Fibroblast of skin of left quadriceps (primary cell): ENCODE measurements at places on chromosomes 5 and 9.

DNA sequence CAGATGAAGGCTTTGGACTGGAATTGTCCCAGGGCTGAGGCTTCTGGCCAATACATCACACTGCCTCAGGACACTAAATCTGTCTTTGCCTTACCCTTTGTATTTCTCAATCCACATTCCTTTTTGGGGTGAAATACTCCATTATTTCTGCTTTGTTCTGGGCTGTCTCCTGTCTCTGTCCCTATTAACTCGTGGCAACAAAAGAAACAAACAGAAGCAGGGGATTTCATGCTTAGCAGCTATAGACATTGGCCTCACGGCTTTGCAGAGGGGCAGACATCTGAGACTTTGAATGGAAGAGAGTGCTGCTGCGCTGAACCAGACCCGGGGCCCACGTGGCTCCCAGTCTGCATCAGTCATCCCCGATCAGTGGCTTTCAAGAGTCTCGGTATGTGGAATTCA, 129.7 kb downstream of the ARL15 start:
- peak; percentile 43 for DNase-seq

GRCh38 chr5:140240987-140241706, 61.8 kb downstream of the PFDN1 start:
- peak; percentile 81 for DNase-seq

DNA sequence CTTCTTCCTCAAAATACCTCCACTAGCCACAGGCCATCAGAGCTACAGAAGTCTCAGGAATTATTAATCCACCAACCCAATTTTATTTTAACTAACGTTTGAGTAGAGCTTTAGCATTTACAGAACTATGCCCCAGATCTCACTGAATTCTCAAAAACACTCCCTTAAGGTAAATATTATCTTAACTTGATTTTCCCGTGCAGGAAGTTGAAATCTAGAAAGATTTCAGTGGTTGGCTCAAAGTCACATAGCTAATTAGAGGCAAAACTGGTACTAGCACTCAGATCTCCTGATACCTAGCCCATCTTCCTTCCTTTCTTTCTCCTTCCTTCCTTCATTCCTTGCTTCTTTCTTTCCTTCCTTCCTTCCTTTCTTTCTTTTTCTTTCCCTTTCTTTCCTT, 298.3 kb downstream of the ENC1 start:
- no peak for DNase-seq

GRCh38 chr9:112176524-112176923, 1.4 kb upstream of the SUSD1 start:
- DNase-seq: no peak

- peak; percentile 22 for DNase-seq
Observed at GRCh38 chr9:112793213-112793810, 42.8 kb downstream of the SNX30 start.

GRCh38 chr9:10548348-10548747, 64.5 kb downstream of the PTPRD start:
- DNase-seq: no peak

GRCh38 chr9:89106224-89106851, 72.3 kb downstream of the SHC3 start:
- DNase-seq: no peak

GRCh38 chr5:97078958-97079743, 63.3 kb downstream of the LIX1 start:
- no peak for DNase-seq

DNA sequence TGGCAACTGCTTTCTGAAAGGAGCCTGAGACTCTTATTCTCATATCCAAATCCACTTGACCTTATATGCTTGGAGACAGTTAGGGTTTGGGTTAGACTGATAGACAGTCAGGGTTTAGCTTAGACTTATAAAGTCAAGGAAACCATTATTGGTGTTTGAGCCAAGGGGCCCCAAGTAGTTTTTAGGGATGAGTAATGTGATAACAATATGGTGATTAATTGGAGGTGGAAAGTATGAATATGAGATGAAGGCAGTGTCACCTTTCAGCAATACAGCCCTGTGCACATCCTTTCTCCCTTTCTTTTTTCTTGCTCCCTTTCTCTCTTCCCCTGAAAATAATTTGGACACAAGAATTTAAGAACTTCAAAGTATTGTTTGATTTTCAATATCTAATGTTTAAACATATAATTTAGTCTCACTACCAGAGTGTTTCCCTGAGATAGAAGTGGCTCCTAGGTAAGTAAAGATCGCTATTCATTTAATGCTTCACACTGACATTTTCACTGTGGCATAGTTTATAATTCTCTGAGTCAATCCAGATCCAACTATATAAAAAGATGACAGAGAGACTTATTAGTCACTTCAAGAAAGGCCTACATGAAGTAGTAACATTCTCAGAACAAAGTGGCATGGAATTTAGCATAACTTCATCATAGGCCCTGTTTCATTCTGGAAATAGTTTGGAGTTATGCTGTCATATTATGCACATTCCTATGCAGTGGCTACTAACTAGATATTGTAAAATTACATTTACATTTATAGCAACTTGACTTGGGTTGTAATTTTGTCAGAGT, 200.8 kb downstream of the CHSY3 start:
- DNase-seq: peak; percentile 22

DNA sequence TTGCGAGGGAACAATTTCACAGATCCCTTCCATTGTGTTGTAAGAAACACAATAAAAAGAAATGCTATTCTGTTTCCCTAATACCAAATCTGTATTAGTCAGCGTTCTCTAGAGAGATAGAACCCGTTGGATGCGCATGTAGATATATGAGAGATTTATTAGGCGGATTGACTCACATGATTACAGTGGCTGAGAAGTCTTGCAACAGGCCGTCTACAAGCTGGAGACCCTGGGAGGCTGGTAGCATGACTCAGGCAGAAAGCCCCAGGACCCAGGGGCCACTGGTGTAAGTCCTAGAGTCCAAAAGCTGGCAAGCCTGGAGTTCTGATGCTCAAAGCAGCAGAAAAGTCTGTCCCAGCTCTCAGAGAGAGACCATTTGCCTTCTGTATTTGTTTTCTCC, 18.4 kb upstream of the IL17B start:
- DNase-seq: peak; percentile 95

DNA sequence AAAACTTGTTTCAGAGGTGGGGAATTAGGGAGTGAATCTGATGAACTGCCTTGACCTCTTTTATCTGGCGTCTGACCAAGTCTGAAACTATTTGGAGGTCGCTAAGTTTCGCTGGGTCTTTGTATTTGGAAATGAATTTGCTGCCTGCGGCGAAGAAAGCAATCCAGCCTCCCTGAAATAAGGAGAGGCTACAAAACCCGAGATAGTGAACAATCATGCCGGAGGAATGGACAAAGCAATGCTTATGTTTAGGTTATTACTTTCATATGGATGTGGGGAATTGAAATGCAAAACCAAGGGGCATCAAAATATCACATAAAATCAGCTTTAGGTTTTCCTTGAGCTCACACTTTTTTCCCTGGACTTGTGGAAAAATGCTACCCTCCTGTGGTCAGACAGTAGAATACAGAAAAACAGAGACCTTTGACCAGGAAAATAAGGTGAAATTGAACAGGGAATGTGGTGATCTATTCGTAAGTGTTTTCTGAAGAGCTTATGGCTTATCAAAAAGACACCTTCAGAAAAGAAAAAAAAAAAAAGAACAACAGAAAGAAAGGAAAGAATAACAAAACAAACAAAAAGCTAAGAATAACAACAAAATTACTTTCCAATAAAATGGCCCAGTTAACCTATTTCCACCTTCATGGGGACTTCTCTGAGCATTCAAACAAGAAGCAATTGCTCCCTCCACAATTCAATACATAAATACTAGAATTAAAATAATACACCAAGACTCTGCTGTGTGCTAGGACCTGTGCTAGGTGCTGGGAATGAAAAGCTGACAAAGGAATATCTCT, 68.6 kb upstream of the DPYSL3 start:
- no peak for DNase-seq

DNA sequence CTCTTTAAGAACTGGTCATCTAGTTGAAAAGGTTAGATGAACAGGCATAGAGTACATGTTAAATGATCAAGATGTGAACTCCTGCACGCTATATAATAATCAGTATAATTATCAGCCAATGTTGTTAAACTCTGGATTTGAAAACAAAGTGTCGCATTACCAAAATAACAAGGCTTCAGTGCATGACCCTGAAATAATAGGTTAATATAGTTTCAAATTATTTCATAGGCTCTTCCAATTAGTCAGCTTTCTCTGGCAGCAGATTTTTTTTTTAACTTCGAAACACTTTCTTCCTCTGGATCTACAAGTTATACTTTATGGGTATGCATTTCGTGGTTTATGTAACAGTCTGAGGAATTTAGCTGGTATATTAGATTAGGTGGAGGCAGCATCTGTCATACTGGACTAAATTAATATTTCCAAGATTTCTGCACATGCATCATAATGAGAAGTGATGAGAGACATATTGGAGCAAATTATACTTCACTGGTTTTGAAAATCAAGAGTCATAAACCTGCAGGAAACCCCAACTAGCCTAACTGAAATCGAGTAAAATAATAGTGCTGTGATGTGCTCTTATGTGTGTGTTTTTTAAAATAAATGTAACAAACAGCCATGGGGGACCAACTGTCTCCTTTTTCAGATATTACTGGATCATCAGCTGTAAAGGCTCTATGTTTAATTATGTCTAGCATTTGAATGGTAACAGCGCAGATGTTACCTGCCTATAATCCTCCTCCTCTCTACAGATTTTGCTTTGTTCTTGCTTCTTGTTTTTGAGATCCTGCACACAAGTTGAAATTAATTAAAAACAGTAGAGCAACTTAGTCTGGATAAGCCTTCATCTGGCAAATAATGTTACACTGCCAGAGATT, 85.9 kb upstream of the CKMT2 start:
- no peak for DNase-seq

DNA sequence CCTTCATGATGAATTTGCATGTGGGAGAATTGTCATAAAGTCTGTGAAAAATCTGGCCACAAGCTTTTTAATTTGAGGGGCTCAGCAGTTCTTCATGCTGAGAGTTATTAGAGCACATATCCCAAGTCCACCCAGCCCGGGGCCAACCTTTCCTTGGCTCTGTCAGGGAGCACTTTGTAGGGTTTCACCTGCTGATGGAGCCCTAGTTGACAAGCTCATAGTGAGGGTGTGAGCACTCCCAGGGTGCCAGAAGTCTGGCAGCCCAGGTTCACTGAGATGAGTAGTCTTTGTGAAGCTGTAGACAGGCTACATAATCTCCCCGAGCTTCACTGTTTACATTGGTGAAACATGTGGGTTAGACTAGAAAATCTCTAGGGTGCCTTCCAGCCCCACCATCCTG, 97.2 kb upstream of the NREP start:
- no peak for DNase-seq

DNA sequence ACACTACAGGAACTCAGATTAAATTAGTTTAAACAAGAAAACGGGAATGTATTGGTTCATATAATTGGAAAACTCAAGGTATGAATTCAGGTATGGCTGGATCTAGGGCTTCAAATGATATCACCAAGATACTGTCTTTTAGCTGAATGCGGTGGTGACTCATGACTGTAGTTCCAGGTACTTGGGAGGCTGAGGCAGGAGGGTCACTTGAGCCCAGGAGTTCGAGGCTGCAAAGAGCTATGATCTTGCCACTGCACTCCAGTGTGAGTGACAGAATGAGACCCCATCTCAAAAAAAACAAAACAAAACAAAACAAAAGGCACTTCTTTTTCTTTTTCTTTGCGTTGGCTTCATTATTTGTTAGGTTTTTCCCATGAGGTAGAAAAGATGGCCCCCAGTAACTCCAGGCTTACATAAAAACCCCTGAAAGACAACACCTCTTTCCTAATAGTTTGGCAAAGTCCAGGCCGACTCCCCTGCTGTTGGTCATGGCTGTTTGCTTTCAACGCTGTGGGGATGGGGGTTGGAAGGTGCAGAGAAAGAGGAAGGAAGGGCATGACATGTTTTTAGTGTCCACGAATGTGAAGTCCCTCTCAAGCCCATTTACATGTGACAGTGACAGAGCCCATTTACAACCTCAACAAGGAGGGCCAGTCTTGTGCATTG, 39.8 kb upstream of the CRB2 start:
- no peak for DNase-seq

DNA sequence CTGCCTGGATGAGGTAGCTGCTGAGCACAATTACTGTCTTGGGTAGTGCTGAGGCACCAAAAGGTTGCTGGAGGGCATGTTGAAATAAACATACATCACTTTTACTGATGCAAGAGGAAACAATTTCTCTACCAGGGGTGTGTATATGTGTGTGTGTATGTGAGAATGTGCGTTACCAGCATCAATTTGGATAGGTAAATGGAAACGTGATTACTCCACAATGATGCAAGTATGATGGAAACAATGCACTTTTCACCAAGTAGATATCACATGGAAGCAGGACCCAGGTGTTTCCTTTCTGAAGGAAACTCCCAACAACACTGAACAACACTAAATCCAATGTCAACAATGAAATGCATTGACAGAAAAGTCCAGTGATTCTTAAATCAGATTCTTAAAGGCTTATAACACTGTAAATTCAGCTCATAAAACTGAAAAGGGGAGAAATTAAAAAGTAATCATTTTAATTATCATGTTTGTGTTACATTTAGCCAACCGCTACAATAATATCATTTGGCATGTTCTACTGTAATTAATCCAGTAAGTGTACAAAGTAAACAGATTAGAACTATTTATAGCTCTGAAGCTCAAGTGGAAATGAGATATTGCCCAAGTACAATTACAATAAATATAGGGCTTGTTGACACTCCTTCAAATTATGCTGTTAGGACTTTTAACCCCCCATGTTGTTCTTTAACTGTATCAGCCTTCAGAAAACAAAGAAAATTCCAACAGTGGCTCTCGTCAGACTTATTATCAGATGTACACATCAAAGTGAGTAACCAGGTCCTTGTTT, 25.3 kb downstream of the YIPF5 start:
- DNase-seq: no peak

GRCh38 chr5:143488381-143488780, 84.9 kb upstream of the NR3C1 start:
- DNase-seq: no peak

- DNase-seq: no peak
Observed at GRCh38 chr9:70749066-70749465, 334.6 kb upstream of the KLF9 start.

- DNase-seq: peak; percentile 33
Observed at GRCh38 chr5:108521841-108522506, 140.1 kb upstream of the FBXL17 start.

DNA sequence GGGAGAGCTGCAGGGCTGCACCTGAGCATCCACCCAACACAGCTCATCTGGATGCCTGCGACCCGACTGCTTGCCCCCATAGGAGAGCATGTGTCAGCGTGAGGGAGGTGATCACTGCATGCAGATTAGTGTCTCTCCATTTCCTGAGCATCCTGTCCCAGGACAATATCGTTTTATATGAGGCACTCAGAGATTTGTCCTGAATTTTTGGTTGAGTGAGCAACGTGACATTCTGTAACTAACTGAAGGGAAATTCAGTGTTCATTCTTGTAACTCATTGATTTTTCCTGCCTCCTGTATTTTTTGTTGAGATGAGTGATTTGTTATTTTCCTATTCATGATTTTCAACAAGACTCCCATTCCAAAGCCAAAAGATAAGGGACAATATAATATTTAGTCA, 20.7 kb upstream of the ANKRD34B start:
- DNase-seq: no peak

DNA sequence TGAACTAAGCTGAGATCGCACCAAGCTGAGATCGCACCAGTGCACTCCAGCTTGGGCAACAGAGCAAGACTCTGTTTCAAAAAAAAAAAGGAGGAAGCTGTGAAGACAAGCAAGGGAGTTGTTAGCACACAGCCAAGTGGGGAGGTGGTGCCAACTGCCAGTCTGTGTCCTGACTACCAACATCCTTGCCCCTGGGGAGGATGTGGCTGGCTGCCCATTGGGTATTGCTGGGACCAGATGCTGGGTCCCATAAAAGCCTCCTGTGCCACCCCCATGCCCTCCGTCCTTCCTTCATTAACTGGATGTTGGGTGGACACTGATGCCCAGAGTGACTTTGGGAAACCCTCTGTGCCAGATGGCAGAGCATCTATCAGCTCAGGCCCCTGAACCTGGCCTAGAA, 157.1 kb upstream of the COL5A1 start:
- DNase-seq: no peak
